ENCODE measurements at places on chromosomes 16 and 17. TPM values are rescaled to one million over a fixed set of nuclear protein-coding genes. Genes with fewer than 3 reads are reported as not detected.

- no peaks in the 10 kb centered on the region for H3K4me1 ChIP-seq
- 0 out of 2 replicates have a peak, but pooled peaks cover 3% of the 10 kb centered on the region for H3K36me3 ChIP-seq
- no peak overlapping the region for H3K27ac ChIP-seq
Observed at GRCh38 chr17:29776026-29776425, 153.3 kb upstream of the CORO6 start.

The KRT20 gene
- not detected for polyA plus RNA-seq

The EXOC3L1 gene
- 0.28 TPM for polyA plus RNA-seq

- no peak overlapping the region for H3K27ac ChIP-seq
- DNase-seq: no peak
- H3K4me3 ChIP-seq: no peak overlapping the region
- H3K36me3 ChIP-seq: no peaks in the 10 kb centered on the region
- no peaks in the 10 kb centered on the region for H3K4me1 ChIP-seq
Observed at GRCh38 chr17:73132085-73132492, 32.7 kb upstream of the SSTR2 start.

The TBX6 gene
- 0.13 TPM for polyA plus RNA-seq

The SHCBP1 gene
- polyA plus RNA-seq: 19.1 TPM

The CCDC40 gene
- polyA plus RNA-seq: 2.3 TPM

The RND2 gene
- 0.18 TPM for polyA plus RNA-seq

- H3K36me3 ChIP-seq: no peaks in the 10 kb centered on the region
- no peaks in the 10 kb centered on the region for H3K27me3 ChIP-seq
- peak; percentile 20 for DNase-seq
- peak overlapping the region; percentile 95 for H3K27ac ChIP-seq
- peaks cover 24% of the 10 kb centered on the region for H3K4me1 ChIP-seq
Observed at GRCh38 chr16:69917311-69917710, 33.8 kb upstream of the CLEC18A start.

GRCh38 chr16:648071-648780 lies 939 bp upstream of the WDR90 start:
- H3K27ac ChIP-seq: peak overlapping the region; percentile 79
- H3K4me3 ChIP-seq: peak overlapping the region; percentile 86
- no peaks in the 10 kb centered on the region for H3K4me1 ChIP-seq
- H3K27me3 ChIP-seq: no peaks in the 10 kb centered on the region
- peak; percentile 61 for DNase-seq
- H3K36me3 ChIP-seq: no peaks in the 10 kb centered on the region

The OTOA gene
- not detected for polyA plus RNA-seq

The DHX40 gene
- 17.9 TPM for polyA plus RNA-seq

The CCDC144A gene
- 0.03 TPM for polyA plus RNA-seq

DNA sequence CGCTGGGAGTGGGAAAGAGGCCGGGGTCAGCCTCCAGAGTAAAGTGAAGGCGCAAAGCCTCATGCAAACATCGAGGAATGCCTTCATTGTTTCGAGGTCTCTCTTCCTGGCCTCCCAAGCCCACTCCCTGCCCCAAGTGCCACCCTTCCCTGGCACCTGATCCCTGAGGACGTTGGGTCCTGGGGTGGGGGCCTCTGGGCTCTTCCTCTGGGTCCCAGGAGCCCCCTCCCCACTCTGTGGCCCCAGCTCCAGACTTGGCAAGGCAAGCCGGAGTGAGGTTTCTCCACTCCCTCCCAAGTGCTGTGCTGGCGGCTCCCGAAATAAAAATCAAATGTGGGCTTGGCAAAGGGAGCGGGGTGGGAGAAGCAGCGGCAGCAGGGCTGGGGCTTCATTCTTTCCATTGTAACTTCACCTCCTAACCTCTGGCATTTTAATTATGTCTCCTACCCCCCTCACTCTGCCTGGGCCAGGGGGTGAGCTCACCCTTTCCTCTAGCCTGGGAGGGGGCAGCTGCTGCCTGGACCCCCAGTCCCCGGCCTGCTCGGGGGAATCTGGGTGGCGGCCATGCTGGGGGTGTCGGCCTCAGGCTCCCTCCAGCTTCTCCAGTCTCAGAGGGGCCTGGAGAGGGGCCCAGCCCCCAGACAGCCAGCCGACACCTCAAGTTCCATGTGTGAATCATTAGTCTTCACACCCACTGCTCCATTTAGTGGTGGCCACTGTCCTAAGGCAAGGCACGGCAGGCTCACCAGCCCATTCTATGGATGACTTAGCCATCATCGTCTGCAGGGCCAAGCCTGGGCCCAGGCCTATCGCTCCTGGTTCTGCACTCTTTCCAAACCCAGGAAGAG lies 14.6 kb upstream of the TMEM92 start:
- no peaks in the 10 kb centered on the region for H3K36me3 ChIP-seq
- no peaks in the 10 kb centered on the region for H3K27me3 ChIP-seq
- DNase-seq: peak; percentile 55
- peaks cover 38% of the 10 kb centered on the region for H3K4me1 ChIP-seq

GRCh38 chr17:82029990-82030469 lies 1.4 kb upstream of the RAC3 start:
- H3K27me3 ChIP-seq: no peaks in the 10 kb centered on the region
- H3K36me3 ChIP-seq: no peaks in the 10 kb centered on the region
- no peak for DNase-seq
- H3K4me1 ChIP-seq: no peaks in the 10 kb centered on the region
- H3K27ac ChIP-seq: no peak overlapping the region
- no peak overlapping the region for H3K4me3 ChIP-seq

- DNase-seq: no peak
- peaks cover 3% of the 10 kb centered on the region for H3K4me1 ChIP-seq
- H3K27ac ChIP-seq: no peak overlapping the region
- no peaks in the 10 kb centered on the region for H3K27me3 ChIP-seq
- no peaks in the 10 kb centered on the region for H3K36me3 ChIP-seq
Observed at GRCh38 chr17:75840799-75841164, 3.4 kb downstream of the UNC13D start.

- no peak overlapping the region for H3K27ac ChIP-seq
- H3K36me3 ChIP-seq: peaks cover 49% of the 10 kb centered on the region
- no peaks in the 10 kb centered on the region for H3K27me3 ChIP-seq
- H3K4me1 ChIP-seq: peaks cover 14% of the 10 kb centered on the region
- DNase-seq: no peak
Observed at GRCh38 chr17:81593105-81593871, 41.1 kb upstream of the FAAP100 start.

GRCh38 chr16:19909750-19910322 lies 25.2 kb upstream of the GPRC5B start:
- H3K4me1 ChIP-seq: no peaks in the 10 kb centered on the region
- H3K36me3 ChIP-seq: no peaks in the 10 kb centered on the region
- no peak overlapping the region for H3K4me3 ChIP-seq

The CDH1 gene
- polyA plus RNA-seq: 0.04 TPM

DNA sequence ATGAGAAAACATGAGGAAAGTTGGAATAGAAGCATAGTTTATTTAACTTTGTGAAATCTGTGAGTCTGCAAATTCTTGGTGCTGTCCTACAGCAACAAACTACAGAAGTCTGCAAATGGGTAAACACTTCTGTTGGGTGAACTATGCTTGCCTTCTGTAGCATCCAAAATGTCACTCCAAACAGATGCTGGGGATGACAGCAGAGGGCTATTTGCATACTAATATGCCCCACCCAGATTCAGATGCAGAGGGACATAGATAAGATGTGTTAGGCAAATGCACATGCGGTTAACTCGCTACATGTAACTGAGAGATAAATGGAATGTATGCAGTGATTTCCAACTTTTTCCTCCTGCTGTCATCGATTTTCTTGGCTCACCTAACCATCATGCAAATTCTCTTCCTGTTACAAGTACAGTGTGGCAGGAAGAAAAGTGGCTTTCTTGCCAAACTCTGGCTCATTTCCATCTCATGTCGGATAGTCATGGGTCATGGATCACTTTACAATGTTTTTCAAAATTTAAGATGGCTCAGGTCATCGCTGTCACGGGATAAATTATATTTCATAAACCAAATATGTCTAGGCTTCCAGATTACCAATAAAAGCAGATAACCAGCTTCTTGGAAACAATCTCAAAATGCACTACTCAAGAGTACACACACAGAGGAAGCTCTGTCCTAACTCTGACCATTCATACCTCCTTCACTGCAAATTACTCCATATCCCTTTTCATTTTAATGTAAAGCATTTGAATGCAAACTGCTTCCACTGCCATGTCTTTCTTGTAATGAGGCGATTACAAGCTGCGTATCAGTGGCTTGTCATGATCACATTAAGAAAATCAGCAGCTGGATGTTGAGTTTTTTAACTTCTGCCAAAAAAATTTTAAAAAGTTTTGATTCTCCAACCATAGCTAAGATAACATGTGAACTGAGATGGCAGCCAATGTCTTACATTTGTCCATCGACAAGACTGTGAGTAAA lies 47.7 kb downstream of the ADAMTS18 start:
- no peaks in the 10 kb centered on the region for H3K4me1 ChIP-seq
- peaks cover 9% of the 10 kb centered on the region for H3K27me3 ChIP-seq

All from GM23248 (cell line).